ENCODE measurements at places on chromosomes 7 and 10.

DNA sequence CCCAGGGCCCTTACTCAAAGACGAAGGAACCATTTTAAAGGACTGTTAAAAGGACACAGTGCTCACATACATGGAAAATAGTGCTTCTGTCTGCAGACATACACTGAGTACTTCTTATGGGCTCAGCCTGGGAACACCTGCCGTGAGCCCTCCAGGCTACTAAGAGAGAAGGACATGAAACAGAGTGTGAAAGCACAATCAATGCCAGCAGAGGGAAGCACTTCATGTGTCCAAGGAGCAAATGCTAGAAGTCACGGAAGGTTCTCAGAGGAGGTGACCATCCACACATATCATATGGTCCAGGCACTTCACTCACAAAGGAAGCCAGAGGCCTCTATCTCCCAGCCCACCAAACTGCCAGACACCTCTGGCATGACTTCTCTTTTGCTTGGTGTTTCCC is 15.5 kb downstream of the ELMO1 start:
- no peak for DNase-seq

DNA sequence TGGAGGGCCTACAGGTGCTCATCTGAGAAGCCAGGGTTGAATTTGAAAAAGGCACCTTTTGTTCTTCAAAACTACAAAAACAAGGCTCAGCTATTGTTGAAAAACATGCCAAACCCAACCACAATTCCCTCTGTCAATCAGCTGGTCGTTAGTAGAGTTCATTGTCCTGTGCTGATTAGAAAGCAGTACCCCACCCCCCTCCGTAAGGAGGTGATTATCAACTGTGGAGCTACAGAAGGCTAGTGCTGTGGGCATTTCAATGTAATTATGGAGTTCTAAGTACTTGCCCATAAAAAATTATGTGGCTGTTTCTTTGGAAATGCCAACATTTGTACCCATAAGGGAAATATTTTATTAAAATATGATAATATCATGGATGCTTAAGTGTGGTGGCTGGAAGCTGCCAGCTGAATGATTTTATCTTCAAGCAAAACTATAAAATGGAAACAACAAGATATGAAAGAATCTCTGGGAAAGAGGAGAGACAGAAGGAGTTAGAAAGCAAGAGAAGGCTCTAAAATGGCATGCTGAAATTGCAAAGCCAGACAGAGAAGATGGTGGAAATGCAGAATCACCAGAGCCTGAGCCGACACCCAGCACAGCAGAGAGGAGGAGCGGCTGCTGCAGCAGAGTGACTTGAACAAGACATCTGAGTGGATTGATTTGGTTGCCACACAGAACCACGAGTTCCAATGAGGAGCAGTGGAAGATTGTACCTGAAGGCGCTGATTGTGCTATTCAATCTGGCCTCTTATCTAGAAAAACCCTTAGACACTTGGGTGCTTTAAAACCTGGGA is 179.5 kb upstream of the LRGUK start:
- no peak for DNase-seq

DNA sequence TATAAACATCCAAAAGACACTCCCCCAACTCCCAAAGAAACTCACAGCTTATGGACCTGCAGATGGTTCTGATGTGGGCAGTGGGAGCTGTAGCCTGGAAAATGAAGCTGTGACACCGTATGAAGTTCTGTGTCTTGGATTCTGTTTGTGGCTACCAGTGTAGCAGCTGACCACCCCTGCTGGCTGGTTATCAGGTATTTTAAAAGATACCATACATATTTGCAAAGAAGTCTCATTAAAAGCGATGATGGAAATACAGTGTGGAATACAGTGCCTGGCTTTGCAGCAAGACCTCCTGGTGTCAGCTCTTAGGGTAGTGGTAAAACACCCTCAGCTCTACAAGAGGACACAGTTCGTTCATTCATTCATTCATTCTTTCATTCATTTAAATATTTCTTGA is 194.3 kb upstream of the PRKCQ start:
- DNase-seq = no peak

DNA sequence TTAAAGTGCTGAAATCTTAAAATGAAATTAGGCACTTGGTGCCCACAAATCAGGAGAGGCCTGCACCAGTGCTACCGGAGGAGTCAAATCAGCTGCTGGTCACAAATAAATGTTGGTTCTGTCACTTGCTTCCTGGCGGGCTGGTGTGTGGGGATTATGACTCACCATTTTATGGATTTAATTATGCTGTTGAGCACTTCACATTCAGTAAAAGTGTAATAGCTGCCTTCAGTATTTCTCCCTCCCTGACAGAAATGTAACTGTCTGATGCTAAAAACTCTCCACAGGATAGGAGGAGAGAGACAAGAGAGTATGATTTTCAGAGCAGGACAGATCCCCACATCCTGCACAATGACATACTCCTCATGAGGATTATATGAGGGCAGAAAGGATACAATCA is 186.0 kb downstream of the JAZF1 start:
- DNase-seq = no peak

DNA sequence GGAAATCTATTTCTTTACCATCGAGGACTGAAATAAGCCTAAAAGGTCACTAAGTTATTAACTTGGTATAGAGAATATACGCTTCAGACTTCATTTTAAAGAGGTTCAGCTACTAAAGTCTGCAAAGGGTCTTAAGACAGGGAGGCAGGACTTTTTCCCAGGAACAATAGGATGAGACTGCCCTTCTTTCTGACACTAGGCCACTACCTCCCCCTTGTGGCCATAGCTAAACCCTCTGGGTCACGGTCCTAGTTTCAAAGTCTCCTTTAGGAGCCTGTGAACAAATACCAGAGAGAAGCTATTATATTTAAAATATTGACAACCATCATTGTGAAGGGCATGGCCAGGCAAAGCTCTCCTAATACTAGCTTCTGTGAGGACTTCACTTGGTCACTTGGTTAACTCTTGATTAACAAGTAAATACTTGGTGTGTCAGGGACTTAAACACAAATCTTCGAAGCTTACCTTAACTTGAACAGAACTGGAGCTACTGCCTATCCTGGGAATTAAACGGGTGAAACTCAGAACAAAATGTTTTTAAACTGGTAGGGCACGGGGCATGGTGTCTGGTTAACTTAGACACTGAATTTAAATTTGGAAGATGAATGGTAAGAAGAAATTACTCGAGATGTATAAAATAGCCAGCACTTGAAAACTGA is 75.6 kb downstream of the CCDC6 start:
- DNase-seq = peak; percentile 26

DNA sequence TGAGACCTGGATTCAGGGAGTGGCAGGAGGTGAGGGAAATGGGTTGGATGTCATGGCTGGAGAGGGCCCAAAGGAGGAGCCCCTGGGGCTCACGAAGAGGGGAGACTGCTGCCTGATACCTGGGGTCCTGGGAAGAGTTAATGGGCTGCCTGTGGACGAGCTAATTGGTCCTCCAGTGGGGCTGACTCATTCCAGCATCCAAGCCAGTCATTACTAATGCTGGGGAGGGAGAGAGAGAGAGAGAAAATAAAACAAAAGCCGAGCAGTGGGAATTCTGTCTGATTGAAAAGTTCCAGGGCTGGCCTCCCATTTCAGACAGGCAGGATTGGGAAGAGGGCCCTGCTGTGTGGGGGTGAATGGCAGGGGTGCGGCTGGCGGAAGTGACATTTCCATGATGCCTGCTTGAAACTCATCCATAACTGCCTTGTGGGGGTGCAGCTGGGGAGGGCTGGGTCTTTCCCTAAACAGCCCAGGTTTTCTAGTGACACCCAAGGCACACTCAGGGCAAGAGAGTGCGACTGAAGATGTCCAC is 297.8 kb downstream of the RPS24 start:
- DNase-seq = no peak

DNA sequence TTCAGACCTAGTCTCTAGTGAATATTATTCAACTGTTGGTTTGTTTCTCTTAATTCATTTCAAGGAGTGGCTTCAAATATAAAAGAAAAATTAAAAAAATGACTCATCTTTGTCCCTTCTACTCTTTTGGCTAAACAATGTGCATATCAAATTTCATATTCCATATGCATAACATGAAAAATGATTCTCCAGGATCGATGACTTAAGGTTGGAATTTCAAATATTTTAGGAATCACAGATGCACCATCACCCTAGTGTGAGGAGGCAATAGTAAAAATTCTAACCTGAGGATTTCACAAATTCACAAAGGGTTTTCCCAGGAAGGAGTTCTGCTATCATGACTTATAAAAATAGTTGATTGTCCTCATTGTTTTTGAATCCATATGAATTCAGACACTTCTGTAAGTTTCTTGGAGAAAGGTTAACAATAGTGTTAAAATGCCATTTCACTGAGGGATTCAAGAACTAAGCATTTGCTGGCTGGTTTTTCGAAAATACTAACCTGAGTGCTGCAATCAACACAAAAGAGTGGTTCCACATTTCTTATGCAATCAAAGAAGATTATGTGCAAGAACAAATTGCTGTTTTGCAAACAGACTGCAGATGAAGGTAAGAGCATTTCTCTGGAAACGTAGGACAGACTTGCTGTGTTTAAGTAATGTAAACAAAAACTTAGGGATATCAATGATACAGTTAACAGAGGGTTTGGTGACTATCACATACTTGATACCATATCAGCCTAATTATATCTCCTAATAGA is 547.5 kb upstream of the LRRTM3 start:
- no peak for DNase-seq

GRCh38 chr10:87541114-87541513 is 36.4 kb downstream of the MINPP1 start:
- no peak for DNase-seq

All from left ventricle myocardium inferior (tissue), 1 donor.